Kidney (tissue), 22 donors: ENCODE measurements at places on chromosomes 16 and 17. TPM values are rescaled to one million over a fixed set of nuclear protein-coding genes. Genes with fewer than 3 reads are reported as not detected.

DNA sequence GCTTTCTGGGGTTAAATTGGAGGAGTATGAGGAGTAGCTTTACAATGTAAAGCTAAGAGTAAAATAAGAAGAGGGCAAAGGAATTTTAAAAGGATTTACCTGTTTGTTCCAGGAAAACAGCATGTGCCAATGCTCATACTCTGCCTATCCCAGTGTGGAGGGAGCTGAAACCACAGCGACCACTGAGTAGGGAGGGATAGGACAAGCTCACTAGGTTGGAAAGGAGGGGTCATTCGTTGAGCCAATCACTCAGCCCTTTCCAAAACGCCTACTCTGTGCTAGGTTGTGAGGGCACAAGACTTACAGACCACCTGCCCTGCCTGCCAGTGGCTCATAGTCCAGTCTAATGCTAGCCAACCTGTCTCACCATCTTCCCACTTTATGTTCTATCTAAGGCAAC, 1.1 kb upstream of the DNAJC7 start:
- no peak for DNase-seq

DNA sequence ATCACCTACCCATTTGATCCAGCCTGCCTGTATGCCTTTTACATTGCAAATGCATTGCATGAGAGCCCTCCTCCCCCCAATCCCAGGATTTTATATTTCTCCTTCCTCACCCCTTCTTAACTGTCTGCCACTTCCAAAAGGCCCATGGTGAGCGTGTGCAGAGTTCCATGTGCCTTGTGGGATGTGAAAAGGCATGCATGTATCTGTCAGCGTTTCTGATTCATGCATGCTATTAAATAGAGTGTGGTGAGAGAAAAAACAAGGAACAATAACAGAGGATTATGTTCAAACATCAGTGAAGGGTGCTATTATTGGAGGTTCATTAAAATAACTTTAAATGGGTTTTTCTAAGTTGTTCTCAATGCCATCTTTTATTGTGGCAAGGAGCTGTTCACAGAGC, 60.9 kb upstream of the CACNG3 start:
- no peak for DNase-seq

DNA sequence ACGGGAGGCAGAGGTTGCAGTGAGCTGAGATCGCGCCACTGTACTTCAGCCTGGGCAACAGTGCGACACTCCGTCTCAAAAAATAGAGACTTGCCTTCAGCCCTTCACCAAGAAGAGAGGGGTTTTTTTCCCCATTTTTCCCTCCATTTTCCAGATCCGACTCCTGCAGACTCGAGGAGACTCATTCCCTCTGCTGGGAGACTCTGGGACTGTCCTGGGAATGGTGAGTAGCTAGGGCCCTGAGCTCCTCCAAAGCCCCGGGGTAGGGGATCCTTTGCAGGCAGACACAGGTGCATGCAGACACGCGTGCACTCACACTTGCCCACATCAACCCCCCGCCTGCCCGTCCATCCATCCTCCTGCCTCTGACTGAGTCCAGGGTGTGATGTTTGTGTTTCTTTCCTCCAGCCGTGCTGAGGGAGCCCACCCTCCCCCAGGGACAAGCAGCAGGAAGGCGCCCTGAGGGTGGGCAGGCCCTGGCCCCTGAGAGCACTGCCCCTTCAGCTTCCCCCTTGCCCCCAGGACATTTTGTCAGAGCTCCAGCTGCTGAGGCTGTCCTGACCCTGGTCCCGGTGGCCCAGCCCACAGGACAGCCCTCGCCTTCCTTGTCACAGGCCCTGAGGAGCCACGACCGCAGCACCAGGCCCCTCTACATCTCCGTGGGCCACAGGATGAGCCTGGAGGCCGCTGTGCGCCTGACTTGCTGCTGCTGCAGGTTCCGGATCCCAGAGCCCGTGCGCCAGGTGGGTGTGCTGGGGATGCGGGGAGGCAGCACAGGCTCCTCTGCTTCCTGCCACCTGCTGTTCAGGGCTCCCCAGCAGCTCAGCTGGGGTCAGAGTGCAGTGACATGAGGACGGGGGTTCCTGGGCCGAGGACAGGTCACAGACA, 10.2 kb downstream of the ENDOV start:
- DNase-seq: no peak

GRCh38 chr17:41496803-41497484, 7.2 kb upstream of the KRT36 start:
- peak; percentile 81 for DNase-seq

DNA sequence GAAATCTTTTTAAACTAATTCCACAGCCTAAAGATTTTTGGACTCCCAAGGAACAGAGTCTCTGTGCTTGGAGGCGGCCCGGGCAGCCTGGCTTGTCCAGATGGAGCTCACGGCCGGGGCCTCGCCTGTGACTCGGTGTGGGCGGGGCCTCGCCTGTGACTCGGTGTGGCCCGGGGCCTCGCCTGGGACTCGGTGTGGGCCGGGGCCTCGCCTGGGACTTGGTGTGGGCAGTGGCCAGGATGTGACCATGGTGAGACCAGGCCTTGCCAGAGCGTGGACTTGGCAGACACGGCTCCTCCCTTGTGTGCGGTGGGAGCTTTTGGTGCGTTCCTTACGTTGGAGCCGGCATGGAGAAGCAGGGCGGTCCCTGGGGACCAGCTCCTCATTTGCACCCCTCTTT, 92.3 kb downstream of the METRNL start:
- DNase-seq: peak; percentile 27

GRCh38 chr16:11181242-11181898, 74.6 kb downstream of the SOCS1 start:
- no peak for DNase-seq

DNA sequence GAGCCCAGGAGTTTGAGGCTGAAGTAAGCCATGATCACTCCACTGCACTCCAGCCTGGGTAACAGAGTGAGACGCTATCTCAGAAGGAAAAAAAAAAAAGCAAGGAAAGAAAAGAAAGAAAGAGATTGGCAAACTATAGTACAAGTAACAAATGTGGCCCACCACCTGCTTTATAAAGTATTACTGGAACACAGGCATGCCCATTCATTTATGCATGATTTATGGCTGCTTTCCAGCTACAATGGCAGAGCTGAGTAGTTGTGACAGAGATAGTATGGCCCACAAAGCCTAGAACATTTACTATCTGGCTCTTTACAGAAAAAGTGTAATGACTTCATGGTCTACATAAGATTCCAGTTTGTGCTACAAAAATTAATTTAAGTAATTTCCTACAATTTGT, 23.6 kb downstream of the C16orf87 start:
- no peak for DNase-seq

DNA sequence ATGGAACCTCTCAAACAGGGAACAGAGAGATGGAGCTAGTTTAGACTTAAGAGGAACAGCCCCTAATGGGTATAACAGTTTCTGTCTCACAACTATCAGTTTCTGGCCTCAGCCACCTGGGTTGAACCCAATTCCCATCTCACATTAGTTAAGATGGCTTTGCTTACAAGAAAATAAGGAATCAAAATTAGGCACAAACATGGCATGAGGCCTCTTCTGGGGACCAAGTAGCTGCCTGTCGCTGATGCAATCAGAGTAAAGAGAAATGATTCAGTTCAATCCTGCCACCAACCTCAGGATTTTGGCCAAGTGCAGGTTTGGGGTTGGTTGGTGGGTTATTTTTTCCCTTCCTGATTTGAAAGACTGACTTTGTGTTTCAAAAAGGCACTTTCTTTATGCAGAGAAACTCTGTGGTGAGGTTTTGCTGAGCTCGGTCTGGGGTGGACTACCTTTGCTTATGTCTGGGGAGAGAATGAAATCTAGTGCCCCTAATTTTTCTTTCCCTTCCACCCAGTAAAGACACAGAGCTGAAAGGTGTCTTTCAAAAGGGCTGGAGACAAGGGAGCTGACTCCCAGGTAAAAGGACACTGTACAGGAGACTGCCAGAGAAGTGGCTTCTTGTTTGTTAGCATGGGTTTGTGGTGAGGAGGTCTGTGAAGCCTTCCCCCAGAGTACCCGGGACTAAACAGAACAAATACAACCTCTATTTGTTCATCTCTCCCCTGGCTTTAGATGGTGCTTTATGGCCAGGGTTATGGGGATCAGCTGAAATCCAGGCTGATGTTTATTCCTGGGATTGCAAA, 44.8 kb upstream of the NFAT5 start:
- DNase-seq: no peak

GRCh38 chr17:82156284-82156925, 56.2 kb downstream of the CCDC57 start:
- DNase-seq: no peak

DNA sequence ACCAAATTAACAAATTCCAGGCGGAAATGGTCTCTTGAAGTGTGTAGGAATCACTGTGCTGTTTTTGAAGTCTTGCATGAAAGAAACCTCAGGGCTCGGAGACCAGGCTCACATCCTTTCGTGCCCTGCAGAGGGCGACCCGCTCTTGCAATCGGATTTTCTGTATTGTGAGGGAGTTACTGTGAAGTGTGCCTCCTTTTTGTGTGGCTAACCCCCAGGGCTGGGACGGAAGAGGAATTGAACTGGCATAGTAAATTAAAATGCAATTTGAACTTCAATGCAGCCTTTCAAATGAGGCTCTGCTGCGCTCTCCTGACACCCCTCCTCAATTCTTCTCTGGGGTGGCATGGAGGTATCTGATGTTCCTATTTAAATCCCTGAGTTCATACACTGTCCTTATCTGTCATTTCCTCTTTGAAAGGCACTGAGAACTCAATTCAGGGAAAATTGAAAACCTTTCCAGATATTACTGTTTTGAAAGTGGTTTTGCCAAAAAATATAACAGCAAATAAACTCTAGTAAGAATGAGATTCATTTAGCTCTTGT, 51.5 kb upstream of the MGAT5B start:
- no peak for DNase-seq

DNA sequence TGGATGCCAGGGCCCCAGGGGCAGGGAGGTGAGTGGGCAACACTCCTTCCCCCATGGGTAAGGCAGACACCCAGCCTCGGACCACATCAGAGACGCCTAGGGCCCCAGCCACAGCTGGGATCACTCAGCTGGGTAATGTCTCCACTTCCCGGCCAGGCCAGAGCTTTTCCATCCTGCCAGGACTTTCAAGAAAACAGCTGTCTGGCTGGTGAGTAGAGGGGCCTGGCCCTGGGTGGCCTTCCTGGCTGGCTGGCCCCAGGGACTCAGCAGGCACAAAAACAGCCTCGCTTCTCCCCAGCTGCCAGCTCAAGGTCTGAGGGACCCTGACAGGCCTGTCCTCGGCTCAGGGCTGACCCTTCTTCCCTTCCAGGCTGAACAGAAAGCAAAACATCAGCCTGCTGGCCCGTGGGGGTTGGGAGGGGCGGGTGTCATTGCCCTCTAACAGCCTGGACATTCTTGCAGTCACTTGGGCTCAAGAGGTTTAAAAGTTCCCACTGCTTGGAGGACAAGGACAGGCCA, 45.3 kb upstream of the JPH3 start:
- peak; percentile 67 for DNase-seq

GRCh38 chr16:27315333-27316037, 1.7 kb downstream of the IL4R start:
- DNase-seq: peak; percentile 41

DNA sequence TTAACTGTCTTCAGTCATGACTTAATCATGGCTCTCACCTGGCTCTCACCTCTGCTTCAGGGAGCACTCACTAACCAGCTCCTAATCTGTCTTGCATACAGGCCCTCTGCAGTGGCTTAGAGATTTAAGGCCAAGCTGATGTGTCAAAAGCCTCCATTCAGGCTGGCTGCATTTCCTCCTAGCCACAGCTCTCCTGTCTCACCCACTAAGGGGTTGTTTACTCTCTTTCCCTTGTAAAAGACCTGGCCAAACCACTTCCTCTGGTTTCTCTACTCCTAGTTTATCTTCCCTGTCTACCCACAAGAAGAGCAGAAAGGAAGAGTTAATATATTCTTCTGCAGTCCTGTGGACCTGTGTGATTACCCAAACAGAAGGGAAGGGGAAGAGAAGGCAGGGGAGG, 9.3 kb upstream of the ASIC2 start:
- no peak for DNase-seq

DNA sequence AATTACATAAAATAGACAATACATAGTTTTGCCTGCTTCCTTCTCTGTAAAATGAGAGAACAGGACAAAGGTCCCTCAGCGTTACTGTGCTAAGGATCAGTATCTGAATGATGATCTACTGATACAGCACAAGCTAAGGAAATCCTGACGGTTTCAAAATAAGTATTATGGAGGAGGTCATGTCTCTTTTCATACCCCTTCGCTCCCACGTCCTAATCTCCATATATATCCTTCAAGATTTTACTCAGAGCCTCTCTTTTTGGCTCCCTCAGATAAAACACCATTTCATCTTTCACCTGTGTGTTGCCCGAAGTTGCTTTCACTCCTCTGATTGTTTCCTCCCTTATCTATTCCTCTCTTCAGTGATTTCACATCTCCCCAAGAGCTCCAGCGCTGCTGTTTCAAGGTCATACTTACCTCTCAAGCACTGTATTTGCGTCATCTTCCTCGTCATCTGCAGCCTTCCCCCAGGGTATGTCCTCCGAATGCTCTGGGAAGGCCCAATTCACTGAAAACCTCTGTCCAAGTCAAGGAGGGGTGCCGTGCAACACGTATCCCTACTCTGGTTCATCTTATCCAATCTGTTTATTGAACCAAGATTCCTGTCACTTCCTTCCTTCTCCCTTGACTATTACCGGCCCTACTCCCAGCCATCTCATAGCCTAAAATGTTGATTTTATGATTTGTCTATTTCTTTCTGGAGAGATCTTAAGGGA, 1.2 kb upstream of the BLTP2 start:
- no peak for DNase-seq

DNA sequence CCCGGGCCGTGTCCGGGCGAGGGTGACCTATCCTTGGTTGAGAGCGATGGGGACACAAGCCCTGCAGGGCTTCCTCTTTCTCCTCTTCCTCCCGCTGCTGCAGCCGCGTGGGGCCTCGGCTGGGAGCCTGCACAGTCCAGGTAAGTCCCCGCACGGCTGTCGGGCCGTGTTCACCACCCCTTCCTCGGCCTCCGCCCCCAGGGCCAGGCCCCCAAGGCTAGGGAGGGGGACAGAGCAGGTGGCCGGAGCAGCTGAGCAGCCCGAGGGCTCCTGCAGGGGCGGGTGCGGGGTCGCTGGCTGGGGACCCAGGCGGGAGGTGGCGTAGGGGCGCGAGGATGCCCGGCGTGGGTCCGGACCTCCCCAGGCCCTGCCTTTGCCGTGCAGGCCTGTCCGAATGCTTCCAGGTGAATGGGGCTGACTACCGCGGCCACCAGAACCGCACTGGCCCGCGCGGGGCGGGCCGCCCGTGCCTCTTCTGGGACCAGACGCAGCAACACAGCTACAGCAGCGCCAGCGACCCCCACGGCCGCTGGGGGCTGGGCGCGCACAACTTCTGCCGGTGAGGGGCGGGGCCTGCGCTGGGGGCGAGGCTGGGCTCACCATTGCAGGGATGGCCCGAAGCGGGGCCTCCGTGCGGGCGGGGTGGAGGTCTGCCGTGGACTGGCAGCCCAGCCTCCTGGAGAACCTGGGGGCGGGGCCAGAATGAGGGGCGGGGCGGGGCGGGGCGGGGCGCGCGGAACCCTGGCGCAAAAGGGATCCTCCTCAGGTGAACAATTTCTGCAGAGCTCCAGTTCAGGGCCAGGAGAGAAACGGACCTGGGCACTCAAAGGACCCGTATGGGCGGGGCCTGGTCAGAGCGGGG, 631 bp downstream of the KREMEN2 start:
- peak; percentile 94 for DNase-seq

Gene CHST4
- total RNA-seq: not detected

Gene COQ9
- 78.0 TPM for total RNA-seq

Gene C16orf95
- 2.5 TPM for total RNA-seq

Gene TEDC2
- 1.4 TPM for total RNA-seq

Gene JUP
- total RNA-seq: 223 TPM

Gene PHAF1
- 16.9 TPM for total RNA-seq

Gene RAMP2
- 55.7 TPM for total RNA-seq

Gene PRSS53
- 2.6 TPM for total RNA-seq

Gene NPIPB9
- 3.5 TPM for total RNA-seq

Gene ULK2
- total RNA-seq: 16.3 TPM

Gene CCDC78
- total RNA-seq: 2.6 TPM

Gene GDPD1
- 2.5 TPM for total RNA-seq

Gene SP6
- 2.0 TPM for total RNA-seq

Gene KRT14
- total RNA-seq: not detected
